ENCODE measurements at places on chromosomes 11 and 22.
A peak's percentile ranks its signal among the peaks of the same experiment; 100 is the strongest.

DNA sequence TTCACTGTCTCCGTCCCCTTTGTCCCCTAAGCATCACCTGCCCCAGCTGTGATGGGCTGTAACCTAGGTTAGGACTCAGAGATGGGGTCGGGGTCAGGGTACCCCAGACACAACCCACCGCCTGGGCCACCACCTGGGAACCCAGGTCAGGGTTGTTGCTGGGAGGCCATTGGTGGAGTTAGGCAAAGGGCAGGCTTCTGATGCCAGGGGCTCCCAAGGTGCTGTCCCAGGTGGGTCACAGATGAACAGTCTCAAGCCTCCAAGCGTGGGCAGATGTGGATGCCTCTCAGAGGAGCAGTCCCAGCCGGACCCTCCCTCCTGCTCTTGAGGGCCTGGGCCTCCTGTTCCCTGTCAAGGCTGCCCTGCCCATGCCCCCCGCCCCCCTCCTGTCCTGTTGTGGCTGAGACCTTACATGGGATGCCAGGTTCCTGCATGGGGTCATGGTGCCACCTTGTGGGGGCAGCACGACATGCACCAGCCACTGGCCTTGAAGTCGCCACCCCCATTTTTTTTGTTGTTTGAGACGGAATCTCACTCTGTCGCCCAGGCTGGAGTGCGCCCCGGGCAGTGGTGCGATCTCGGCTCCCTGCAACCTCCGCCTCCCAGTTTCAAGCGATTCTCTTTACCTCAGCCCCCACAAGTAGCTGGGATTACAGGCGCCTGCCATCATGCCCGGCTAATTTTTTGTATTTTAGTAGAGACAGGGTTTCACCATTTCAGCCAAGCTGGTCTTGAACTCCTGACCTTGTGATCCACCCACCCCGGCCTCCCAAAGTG lies 12.1 kb downstream of the GATD1 start:
- peak; percentile 41 for DNase-seq

GRCh38 chr11:130548491-130548833 lies 100.0 kb downstream of the ADAMTS15 start:
- peak; percentile 35 for DNase-seq

- peak; percentile 18 for DNase-seq
Observed at GRCh38 chr11:120517801-120518291, 6.3 kb downstream of the GRIK4 start.

- DNase-seq: peak; percentile 4
Observed at GRCh38 chr11:118313242-118313641, 8.7 kb downstream of the CD3E start.

GRCh38 chr22:47963660-47964059 lies 1201.2 kb downstream of the TBC1D22A start:
- no peak for DNase-seq
